GM06990 (cell line): ENCODE measurements at places on chromosomes 7 and 10.

GRCh38 chr7:64504581-64505120 lies 58.2 kb downstream of the ZNF680 start:
- no peak for DNase-seq

DNA sequence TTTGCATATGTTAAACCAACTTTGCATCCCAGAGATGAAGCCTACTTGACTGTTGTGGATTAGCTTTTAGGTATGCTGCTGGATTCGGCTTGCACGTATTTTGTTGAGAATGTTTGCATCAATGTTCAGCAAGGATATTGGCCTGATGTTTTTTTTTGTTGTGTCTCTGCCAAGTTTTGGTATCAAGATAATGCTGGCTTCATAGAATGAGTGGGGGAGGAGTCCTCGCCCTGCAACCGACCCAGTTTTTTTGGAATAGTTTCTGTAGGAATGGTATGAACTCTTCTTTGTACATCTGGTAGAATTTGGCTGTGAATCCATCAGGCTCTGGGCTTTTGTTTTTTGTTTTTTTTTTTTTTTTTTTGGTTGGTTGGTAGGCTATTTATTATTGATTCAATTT lies 147.9 kb downstream of the AHR start:
- no peak for DNase-seq

DNA sequence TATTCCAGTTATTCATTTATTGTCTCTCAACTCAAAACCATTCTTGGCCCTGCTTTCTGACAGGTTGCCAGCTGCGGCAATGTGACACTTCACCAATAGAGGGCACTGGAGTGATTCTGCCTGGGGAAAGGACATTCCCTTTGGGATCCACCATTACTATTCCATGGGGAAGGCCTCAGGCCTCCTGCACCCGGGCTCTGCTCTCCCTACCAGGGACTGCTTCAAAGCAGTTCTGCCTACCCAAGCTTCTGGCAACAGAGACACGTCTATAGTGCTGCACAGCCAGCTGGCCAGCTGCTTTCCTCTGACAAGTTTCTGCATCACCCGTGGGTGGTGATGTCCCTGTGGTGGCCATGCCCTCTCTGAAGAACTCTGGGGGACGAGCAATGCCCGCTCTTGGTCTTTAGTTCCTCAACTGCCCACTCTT lies 163.8 kb downstream of the ELMO1 start:
- peak; percentile 15 for DNase-seq

DNA sequence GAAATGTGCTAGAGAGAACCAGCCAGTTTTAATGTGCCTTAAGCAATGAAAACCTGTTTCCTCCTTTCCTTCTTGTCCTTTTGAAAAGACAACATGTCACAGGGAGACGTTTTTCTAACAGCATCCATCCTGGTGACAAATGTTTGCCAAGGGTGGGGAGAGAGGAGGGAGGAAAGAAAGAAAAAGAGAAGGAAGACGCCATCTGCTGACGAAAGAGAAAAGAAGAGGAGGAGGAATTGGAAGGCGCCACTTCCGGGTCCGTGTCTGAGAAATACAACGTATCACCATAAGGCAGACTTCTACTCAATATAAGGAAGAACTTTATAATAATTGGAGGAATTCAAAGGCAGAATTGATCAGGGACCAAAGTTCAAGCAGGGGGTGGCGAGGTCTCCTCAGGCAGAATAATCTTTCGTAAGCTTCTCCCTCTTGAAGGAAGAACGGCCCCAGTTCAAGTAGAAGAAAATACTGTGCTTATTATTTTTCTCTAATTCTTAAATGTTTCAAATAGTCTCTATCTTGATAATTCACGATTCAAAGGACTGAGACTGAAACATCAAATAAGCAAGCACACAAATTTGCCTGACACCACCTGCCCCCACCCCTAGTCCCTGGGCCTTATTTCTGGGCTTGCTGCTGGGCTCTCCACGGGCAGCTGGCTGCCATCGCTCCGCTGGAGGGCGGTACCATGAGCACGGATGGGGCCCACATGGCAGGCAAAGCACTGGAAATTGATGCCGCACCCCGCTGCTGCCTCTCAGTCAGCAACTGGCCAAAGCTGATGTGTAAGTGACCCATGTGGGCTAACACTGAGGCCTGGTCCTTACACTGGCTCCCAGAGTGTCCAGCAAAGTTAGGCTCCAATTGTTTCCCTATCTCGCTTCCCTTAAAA lies 273.7 kb upstream of the KLF14 start:
- peak; percentile 70 for DNase-seq

DNA sequence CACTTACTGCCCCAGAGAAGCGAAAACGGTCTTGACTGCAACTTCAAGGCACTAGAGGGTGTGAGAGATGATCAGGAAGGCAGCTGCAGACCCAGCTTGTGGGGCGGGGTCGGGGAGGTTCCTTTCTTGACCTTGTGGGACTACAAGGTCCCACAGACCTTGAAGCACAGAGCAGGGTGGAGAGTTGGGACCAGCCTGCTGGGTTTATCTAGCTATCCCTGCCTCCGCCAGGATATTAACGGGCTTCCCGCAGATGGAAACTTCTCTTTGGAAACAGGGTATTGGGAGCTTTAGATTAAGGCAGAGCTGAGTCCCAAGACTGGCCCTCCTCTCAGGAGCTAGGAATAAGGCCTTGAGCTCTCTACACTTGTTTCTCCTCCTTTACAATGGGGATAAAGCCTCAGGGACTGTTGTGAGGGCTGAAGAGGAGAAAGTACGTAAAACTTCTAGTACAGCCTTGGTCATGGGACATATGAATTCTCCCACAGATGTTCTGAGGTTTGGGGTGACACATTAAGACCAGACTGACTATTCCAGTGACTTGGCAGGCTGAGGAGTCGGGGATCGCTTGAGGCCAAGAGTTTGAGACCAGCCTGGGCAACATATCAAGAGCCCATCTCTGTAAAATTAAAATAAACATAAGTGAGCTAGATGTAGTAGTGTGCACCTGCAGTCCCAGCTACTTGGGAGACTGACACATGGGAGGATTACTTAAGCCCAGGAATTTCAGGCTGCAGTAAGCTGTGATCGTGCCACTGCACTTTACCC lies 153.2 kb downstream of the CDH23 start:
- no peak for DNase-seq
